ENCODE measurements at places on chromosomes 3 and 15. TPM values are rescaled to one million over a fixed set of nuclear protein-coding genes. Genes with fewer than 3 reads are reported as not detected.

- DNase-seq, result no peak
Observed at GRCh38 chr3:143419611-143420010, 300.0 kb downstream of the CHST2 start.

DNA sequence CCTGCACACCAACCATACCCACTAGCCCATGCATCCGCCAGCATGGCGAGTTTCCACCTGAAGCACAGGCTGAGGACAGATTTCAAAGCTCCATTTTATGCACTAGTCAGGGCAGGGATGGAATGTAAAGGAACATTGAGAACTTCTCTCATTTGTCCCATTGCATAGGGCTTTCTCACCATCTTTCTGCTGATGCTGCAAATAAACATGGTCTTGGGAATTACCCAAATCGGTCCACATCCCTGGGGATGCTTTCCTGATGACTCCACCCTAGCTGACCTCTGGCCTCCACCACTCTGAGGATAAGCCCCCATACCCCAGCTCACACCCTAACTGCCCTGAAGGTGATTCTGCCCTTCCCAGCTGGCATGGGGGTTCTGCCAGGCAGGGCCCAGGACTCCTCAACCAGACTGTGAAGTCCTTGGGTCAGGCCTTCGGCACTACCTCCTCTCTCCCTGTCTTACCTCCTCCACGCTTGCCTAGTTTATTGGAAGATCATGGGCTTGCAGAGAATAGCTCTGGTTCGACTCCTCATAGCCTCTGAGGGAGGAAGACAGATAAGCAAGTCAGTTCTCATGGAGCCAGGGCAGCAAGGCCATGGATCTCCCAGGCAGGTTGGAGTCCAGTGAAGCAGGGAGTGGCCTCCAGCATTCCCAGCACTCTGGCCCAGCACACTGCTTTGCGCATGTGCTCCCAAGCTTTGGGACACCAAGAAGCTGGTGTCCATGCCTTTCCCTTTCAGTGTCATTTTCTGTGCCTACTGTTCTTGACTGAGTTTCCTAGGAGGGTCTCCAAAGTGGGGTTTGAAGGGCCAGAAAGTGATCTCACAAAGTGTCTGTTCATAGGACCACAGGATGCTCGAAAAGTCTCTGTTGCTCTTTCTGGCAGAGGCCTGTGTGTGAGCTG is 27.6 kb upstream of the XYLB start:
- no peak for DNase-seq

DNA sequence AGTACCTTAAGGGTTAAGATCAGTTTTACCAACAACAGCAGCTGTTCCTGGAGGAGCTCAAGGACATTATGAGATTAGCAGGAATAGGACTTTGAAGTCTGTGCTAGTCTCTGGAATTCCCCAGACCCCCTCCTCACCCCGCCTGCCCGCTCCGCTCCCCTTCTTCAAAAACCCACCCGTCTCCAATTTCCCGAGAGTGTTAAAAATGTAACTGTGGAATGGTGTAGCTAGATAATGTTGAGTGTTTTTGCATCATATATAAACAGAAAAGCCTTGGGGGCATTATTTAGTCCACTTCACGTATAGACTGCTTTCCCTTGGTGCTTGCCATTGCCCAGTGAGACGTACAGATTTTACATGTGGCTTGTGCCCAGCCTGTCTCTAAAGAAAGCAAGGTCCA is 65.0 kb upstream of the SEMA6D start:
- no peak for DNase-seq

GRCh38 chr3:33941804-33942203 is 143.4 kb downstream of the PDCD6IP start:
- no peak for DNase-seq

SCAANT1 gene
- not detected for total RNA-seq

SSUH2 gene
- total RNA-seq, result 0.10 TPM

- no peak for DNase-seq
Observed at GRCh38 chr3:186775999-186776398, 7.4 kb upstream of the EIF4A2 start.

DNA sequence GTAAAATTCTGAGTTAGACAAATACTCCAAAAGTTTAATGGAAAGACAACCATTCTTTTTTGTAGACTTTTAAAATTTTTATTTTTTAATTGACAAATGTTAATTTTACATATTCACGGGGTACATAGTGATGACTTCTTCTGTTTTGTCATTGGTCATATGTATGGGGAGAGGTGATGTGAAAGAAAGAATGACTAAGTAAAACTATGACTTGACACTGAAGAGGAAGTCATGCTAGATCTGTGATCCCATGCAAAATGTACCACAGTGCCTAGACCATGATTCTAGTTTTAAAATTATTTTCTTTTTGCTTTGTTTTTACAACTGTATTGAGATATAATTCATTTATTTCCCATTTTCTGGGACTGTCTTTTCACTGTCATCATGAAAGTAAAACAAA is 281.6 kb downstream of the MBNL1 start:
- no peak for DNase-seq

All from HT-29 (cell line).